ENCODE measurements at places on chromosomes 5 and 9. TPM values are rescaled to one million over a fixed set of nuclear protein-coding genes. Genes with fewer than 3 reads are reported as not detected.

The PCDHA9 gene
- 0.46 TPM for total RNA-seq

The ADAMTS12 gene
- 6.2 TPM for total RNA-seq

The MLANA gene
- total RNA-seq, result not detected

The RGS7BP gene
- 0.31 TPM for total RNA-seq

The BARHL1 gene
- not detected for total RNA-seq

All from H9 (cell line).